ENCODE measurements at places on chromosomes 3 and 15. TPM values are rescaled to one million over a fixed set of nuclear protein-coding genes. Genes with fewer than 3 reads are reported as not detected.

- no peak for DNase-seq
Observed at GRCh38 chr3:183386651-183387050, 41.8 kb downstream of the MCF2L2 start.

- no peak for DNase-seq
Observed at GRCh38 chr3:179852142-179852905, 184.4 kb downstream of the PEX5L start.

DNA sequence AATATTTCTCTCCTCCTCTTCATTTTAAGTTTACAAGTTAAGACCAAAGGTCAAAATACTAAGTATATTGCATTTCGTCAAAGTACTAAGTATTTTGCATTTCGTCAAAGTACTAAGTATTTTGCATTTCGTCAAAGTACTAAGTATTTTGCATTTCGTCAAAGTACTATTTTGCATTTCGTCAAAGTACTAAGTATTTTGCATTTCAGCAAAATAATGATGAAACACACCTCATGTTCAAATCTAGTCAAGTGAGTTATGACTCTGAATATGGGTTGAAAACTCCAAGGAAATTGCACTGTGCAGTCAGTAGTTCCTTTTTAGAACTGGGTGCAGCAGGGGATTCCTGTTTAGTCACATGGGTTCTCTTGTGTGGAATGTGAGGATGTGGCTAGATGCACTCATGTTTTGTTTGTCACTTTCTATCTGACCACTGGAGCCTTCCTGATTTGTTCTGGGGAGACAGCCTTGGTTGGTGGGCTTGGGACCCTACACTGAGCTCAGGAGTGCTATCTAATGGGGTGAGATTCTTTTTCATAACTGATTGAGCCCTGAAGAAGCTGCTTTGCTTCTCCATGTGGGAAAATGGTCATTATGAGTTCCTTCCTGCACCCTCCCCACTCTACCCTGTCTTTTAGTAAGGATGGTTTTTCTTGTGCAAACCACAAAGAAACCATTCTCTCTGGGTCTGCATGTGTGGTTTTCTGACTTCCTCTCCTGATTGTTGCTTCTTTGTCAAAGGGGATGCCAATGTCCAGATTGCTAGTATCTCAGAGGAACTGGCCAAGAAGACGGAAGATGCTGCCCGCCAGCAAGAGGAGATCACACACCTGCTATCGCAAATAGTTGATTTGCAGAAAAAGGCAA lies 73.4 kb downstream of the CCK start:
- no peak for DNase-seq

ERICH6 gene
- total RNA-seq = not detected

IMPG2 gene
- total RNA-seq = 0.14 TPM

TF gene
- 0.02 TPM for total RNA-seq

All from activated CD8-positive, alpha-beta T cell treated with anti-CD3 and anti-CD28 coated beads for 36 hours (primary cell).